ENCODE measurements at places on chromosomes 11 and 22. TPM values are rescaled to one million over a fixed set of nuclear protein-coding genes. Genes with fewer than 3 reads are reported as not detected.

Gene LUZP2
- 0.23 TPM for total RNA-seq

Gene SCGB1C1
- not detected for total RNA-seq

Gene KDM4E
- not detected for total RNA-seq

Gene KCTD14
- 13.6 TPM for total RNA-seq

Gene KLHL35
- 3.4 TPM for total RNA-seq

Gene NTM
- 3.7 TPM for total RNA-seq

Gene FOSL1
- 3.9 TPM for total RNA-seq

Gene C22orf23
- not detected for total RNA-seq

Gene RRP8
- 17.9 TPM for total RNA-seq

Gene ALX4
- total RNA-seq = not detected

Gene APOL3
- total RNA-seq = 58.2 TPM

Gene MOGAT2
- total RNA-seq = not detected

Gene MS4A14
- total RNA-seq = 10.3 TPM

Gene MIOX
- total RNA-seq = not detected

Measured in upper lobe of right lung (tissue), 1 donor.